Mucosa of gallbladder (tissue), 1 donor: ENCODE measurements at places on chromosomes 5 and 9. TPM values are rescaled to one million over a fixed set of nuclear protein-coding genes. Genes with fewer than 3 reads are reported as not detected.

Gene HK3
- 4.0 TPM for total RNA-seq

Gene LPAR1
- 16.7 TPM for total RNA-seq

DNA sequence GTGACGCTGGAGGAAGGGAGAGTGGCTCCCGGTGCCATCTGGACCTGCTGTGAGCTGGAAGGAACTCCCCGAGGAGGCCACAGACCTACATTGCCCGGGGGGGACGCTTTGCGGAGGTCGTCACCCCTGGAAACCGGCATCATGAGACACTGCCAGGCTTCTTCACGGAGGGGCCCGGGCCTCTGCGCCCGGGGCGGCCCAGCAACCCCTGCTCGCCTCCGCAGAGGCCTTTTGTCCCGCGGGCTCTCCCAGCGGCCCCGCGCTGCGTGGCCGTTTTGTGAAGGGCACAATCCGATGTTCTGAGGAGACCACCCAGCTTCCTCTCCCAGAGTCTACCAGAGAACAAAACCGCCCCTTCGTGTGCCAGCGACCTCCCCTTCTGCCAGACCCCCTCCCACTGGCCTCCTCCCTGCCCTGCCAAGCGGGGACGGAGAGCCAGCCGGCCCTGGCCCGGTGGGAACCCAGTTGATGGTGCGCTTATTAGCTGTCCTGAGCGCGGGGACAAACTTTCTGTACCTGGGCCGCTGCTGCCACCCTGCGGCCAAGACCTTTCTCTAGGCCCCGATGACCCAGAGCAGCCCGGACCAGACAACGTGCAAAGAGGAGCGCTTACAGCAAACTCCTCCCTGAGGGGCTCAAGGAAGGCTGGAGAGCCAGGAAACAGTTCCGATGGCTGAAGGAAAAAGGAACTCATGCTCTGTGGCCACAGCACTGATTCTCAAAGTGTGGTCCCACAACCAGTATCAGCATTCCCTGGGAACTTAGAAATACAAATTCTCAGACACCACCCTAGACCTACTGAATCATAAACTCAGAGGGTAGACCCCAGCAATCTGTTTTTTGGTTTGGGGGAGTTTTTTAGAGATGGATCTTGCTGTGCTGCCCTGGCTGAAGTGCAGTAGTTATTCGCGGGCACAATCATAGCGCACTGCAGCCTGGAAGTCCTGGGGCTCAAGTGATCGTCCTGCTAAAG, 86.7 kb downstream of the SLC1A3 start:
- DNase-seq, result peak; percentile 71

GRCh38 chr5:77167695-77168121, 42.8 kb upstream of the PDE8B start:
- no peak for DNase-seq

Gene ADGRD2
- not detected for total RNA-seq

GRCh38 chr5:80255811-80256712, at the start of gene SERINC5:
SERINC5 (minus strand) TSS chr5:80256048; CDS start chr5:80255922, 126 bp downstream.
- peak; percentile 86 for DNase-seq

DNA sequence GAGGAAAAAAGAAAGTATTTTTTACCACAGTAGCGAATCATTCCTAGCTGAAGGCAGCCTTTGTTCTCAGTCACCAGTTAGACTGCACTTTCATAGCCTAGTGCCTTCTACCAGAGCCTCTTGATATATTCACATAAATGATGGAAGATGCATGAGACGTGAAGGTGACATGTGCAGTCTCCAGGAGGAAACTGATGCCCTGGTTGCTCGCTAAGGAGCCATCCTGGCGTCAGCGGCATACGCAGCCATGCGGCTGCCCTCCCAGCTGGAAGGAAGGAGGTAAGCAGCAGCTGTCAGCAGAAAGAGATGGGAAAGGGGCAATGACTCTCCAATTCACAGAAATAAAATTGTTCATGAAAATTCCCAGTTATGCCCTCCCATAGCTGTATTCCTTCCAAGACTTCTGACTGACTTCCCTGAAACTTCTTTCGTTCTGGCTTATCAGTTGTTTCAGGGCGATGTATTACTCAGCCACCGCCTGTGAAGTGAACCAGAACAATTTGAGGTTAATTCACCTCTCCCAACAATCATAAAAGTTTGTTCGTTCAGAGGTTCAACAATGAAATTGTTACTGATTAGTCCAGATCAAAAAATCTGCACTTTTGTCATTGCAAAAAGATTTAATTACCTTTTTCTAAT, 331.2 kb downstream of the NR2F1-AS1 start:
- DNase-seq, result no peak

DNA sequence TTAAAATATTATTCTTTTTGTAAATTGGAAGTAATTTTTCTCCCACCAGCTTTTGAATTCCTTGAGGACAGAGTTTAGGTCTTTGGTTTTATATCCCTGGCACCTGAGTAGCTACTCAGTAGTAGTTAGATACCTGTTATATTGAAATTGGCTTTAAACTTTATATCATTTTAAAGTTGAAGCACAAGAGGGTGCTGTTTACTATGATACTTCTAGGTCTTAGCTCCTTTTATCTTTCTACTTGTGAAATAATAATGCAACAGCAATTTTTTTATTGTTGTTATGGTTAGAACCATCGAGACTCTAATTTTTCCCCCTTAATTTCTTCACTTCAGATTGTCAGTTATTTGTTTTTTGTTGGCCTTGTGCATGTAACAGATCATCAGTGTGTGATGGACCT, 46.3 kb downstream of the AP3S1 start:
- no peak for DNase-seq

GRCh38 chr9:114396558-114397218, 8.9 kb upstream of the AKNA start:
- DNase-seq, result no peak

DNA sequence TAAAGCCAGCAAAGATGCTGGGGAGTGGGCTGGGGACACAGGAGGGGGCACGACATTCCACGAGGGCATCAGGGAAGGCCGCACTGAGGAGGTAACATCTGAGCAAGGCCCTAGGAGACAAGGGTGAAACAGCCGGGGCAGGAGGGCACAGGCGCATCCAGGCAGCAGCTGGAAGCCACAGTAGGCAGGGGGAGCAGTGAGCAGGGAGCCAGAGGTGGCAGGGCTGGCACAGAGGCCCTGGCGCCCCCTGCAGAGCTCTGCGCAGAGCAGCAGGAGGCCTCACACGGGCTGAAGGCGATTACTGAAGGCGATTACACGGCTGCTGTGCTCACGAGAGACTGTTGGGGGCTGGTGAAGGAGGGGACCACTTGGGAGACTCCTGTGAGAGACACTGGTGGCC, 15.4 kb downstream of the LMAN2 start:
- DNase-seq, result no peak

- no peak for DNase-seq
Observed at GRCh38 chr5:13878357-13878756, 66.1 kb downstream of the DNAH5 start.

Gene ARAP3
- 24.2 TPM for total RNA-seq

- no peak for DNase-seq
Observed at GRCh38 chr5:10448754-10449360, 7.2 kb downstream of the ROPN1L start.

GRCh38 chr5:72293495-72294055, 26.5 kb downstream of the MRPS27 start:
- DNase-seq, result no peak

Gene PDE8B
- total RNA-seq, result 29.4 TPM

DNA sequence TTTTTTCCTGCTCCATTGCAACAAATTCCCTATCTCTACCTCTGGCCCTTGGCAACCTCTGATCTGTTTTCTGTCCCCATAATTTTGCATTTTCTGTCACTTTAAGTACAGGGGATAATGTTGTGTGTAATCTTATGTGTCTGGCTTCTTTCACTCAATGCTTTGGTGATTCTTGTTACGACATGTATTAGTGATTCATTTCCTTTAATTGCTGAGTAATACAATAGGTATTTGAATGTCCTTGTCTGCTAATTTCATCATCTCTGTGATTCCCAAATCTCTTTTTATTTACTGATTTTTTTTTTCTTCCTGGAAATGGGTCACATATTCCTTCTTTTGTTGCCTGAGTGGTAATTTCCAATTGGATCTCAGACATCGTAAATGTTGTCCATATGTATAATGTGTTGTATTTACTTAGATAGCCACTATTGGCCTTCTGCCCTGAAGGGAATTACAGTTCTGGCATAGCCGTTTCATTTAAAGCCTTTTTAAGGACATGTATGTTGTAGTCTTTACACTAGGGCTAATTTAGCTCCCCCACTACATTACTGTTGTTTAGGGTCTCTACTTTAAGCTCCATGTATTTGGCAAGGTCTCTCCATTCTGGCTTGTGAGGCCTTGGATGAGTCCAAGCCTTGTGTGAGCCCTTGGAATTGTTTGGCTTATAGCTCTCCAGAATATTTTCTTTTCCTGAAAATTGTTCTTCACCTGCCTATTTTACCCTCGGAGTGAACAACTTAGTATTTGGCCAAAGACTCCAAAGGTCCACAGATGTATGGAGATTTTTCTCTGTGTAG, 683.8 kb downstream of the LRRC70 start:
- no peak for DNase-seq

GRCh38 chr5:13909271-13909670, 35.2 kb downstream of the DNAH5 start:
- no peak for DNase-seq

DNA sequence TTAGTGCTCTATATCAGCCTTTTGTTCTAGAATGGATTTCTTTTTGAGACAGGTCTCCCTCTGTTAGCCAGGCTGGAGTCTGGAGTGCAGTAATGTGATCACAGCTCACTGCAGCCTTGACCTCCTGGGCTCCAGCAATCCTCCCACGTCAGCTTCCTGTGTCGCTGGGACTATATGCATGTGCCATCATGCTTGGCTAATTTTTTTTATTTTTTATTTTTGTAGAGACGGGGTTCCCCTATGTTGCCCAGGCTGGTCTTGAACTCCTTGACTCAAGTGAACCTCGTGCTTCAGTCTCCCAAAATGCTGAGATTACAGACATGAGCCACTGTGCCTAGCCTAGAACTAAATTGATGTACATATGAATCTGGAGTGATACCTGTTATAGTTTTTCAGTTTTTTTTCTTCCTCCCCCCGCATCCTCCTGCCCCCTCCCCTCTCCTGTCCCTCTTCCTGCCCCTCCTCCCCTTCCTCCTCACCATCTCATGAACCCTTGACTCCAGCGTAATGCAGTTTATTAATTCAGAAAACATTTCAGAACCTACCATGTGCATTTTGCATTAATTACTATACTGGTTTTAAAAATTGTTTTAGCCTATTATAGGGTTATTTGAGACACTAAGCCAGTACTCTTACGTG, 37.4 kb upstream of the TNFAIP8 start:
- DNase-seq, result no peak

Gene GPX8
- total RNA-seq, result 26.8 TPM

Gene C5orf58
- 0.52 TPM for total RNA-seq

GRCh38 chr5:140042643-140043507, at the start of gene NRG2:
NRG2 (minus strand) TSS chr5:140043299.
- peak; percentile 61 for DNase-seq

Gene PTGES
- 5.0 TPM for total RNA-seq

DNA sequence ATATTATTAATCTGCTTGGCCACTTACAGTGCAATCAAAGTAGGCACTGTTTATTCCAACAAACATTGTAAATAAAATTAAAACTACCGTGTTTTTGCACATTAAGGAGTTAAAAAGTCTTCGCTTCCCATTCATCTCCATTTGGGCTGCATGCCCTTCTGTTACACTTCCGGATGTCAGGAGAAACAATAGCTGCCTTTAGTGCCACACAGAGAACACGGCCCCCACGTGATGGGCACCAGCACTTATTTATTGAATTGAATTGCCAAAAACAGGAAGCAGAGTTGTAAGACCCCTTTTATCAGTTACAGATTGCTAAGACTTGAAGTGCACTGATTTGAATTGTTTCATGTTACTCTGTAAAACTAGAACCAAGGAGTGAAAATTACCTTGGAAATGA, 80.4 kb downstream of the LHFPL2 start:
- DNase-seq, result no peak

DNA sequence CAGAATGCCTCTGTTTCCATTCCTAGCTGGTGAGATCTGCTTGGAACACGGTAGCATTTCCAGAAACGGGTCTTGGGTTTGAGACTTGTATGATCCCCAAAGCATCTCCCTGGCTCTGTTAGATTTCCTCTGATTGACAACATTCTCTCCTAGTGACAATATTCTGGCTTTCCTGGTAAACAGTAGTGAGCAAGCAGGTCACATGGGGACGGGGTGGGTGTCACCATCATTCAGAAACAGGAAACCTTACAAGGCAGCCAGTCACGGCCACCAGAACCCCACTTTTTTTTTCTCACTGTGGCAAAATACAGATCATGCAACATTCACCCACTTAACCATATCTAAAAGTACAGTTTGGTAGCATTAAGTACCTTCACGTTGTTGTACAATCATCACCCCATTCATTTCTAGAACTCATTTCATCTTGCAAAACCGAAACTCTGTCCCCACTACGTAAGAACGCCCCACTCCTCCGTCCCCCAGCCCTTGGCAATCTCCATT, 90.1 kb upstream of the LMX1B start:
- no peak for DNase-seq

Gene SCGB3A2
- not detected for total RNA-seq

GRCh38 chr9:128118472-128118857, 9.1 kb downstream of the PTGES2 start:
- DNase-seq, result no peak

Gene TRPM3
- total RNA-seq, result 9.2 TPM

GRCh38 chr9:26219961-26220360, 541.7 kb upstream of the TUSC1 start:
- no peak for DNase-seq

DNA sequence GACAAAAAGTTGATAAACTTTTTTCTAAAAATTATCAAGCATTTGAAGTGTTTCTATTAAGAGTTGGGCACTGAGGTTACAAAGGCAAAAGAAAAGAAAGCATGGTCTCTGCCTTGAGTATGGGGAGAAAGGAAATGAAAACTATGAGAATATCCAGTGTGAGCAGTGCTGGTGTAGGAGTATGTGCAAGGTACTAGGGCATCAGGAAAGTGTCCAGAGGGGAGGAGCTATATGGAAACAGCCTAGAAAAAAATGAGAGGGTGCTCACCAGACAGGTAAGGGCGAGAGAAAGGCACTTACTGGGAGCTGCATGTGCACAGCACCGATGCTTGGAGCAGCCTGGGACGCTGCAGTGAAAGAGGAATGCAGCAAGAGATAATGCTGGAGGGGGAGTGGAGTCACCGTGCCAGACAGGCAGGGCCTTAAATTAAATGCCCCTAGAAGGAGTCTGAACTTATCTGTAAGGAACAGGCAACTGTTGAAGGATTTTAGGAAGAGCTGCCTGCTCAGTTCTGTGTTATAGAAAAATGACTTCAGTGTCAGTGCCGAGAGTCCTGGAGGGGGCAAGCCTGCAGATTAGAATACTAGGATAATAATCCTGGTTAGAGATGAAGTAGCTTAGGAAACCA, 14.0 kb downstream of the MCC start:
- DNase-seq, result no peak

Gene AIF1L
- 7.0 TPM for total RNA-seq

Gene F2RL2
- 1.9 TPM for total RNA-seq

DNA sequence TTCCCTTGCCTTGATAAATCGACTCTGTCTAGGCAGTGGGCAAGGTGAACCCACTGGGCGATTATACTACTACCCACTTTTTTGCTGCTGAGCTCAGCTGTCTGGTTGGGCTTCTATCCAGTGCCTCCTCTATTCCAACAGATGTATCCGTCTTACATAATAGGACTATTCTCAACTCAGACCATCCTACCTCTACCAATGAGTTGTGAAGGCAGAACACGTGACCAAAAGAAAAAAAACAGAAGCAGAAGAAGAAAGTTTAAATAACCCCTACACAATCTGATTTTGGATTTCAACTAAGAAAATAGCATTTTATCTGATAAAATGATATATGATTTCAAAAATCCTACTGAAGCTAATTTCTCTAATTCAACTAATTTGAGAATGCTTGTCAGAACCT, 16.2 kb upstream of the SHOC1 start:
- DNase-seq, result no peak

Gene MAMDC2
- 38.9 TPM for total RNA-seq

Gene WDR31
- total RNA-seq, result 8.1 TPM
